Stimulated activated CD8-positive, alpha-beta memory T cell treated with anti-CD3 and anti-CD28 coated beads, Interleukin-7, amount 100 ng/mL, for 1 hour (primary cell): ENCODE measurements at places on chromosomes 2 and 18.

- no peak for DNase-seq
Measured at GRCh38 chr18:69981948-69982347, 34.3 kb upstream of the CD226 start.

DNA sequence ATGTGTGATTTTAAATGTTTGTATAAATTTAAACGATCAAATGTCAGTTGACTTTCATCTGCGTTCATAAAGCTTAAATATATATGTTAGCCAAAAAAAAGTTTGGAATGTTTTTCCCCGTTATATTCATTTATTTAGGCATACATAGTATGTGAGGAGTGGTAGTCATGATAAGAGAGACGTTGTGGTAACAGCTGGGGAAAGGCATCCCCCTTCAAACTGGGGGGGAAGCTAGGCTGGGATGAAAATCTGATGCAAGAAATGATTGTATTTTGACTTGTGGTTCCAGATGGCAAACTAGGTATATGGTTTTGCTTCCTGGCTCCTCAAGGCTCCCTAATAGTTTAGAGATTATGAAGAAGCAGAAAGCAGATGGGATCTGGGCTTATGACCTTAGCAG lies 30.1 kb downstream of the ITGA6 start:
- DNase-seq, result no peak

DNA sequence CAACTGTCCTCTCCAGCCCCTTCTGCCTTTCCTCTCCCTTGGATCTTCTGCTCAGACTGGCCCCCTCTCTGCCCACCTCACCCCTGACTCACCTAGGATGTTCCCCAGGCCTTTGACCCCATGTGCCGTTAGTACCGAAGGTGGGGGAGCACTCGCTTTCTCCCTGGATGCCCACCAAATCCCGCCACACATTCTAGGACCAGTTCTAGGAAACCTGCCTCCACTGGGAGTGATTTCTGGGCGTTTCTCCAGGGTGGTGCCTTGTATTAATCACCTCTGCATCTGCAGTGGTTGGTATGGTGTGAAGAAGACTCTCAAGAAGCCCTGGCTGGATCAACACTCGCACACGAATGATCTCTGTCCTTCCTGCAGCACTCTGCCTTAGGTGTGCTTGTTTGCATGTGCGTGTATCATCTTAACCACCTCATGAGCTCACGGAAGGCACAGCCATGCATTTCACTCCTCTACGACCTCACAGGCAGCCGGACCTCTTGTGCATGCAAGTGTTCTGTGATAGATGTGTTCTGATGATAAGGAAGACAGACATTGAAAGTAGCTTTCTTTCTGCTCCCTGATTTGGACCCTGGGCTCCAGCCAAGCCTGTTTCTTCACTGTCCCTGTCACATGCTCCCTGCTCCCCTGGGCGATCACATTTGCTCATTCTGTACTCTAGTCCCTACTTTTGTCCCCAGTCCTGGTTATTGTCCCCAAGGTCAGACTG lies 69.4 kb downstream of the LIPG start:
- DNase-seq, result no peak

GRCh38 chr2:154527962-154528361 lies 170.5 kb upstream of the KCNJ3 start:
- DNase-seq, result no peak

DNA sequence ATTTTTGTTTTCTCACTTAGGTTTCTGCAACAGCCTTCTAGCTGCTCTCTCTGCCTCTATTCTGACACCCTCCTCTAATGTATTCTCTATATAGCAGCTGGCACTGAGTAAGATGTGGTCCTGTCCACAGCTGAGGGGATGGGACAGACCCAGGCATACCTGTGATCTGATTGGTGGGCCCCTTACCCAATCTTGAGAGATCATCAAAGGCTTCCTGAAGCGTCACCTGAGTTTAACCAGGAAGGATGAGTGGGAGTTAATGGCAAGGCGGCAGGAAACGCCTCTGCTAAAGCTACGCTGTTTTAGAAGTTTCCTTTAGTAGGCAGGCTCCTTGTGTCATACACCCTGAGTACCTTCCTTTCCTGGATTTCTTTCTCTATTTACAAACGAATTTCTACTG lies 5.7 kb upstream of the TET3 start:
- peak; percentile 36 for DNase-seq

DNA sequence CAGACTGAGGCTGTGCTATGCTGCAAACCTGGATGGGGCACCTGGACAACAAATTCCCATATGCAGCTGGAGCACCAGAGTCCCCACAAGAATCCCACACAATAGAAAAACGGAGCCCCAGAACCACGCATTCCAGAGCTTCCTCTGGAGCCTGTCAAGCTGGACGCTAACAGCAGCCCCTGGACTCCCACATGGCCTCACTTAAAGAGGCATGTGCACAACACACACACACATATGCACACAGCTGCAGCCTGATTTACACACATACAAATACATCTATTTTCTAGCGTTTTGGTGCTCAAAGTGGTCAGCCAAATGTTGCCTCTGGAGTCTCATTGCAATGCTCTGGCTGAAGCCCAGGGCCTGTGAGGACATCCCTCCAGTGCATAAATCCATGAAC lies 632.7 kb upstream of the ID2 start:
- no peak for DNase-seq

- no peak for DNase-seq
Measured at GRCh38 chr18:25253136-25253535, 98.8 kb downstream of the ZNF521 start.

GRCh38 chr2:46634905-46635304 lies 155.5 kb downstream of the TMEM247 start:
- DNase-seq, result no peak

GRCh38 chr2:240291337-240292034 lies 144.0 kb upstream of the GPC1 start:
- DNase-seq, result no peak

- DNase-seq, result no peak
Measured at GRCh38 chr2:126244937-126245336, 411.0 kb upstream of the GYPC start.

DNA sequence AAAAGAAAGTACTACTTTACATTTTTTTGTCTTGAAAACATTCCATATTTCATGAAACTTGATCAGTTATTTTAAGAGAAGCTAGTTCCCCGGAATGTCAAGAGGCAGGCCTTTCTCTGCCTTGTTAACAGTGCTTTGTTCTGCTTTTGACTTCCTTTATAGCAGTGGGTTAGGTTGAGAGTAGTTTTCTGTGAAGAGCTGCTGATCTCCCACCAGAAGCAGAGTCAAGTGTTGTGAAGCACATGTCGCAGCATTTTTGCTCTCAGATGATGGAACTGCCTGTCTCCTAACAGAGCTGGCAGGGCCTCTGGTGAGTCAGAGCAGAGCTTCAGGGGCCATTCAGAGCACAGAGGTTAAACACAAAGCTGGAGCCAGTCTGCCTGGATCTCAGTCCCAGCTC lies 871.8 kb downstream of the SLC4A3 start:
- DNase-seq, result no peak

- no peak for DNase-seq
Measured at GRCh38 chr18:49529596-49529995, 32.3 kb upstream of the LIPG start.

DNA sequence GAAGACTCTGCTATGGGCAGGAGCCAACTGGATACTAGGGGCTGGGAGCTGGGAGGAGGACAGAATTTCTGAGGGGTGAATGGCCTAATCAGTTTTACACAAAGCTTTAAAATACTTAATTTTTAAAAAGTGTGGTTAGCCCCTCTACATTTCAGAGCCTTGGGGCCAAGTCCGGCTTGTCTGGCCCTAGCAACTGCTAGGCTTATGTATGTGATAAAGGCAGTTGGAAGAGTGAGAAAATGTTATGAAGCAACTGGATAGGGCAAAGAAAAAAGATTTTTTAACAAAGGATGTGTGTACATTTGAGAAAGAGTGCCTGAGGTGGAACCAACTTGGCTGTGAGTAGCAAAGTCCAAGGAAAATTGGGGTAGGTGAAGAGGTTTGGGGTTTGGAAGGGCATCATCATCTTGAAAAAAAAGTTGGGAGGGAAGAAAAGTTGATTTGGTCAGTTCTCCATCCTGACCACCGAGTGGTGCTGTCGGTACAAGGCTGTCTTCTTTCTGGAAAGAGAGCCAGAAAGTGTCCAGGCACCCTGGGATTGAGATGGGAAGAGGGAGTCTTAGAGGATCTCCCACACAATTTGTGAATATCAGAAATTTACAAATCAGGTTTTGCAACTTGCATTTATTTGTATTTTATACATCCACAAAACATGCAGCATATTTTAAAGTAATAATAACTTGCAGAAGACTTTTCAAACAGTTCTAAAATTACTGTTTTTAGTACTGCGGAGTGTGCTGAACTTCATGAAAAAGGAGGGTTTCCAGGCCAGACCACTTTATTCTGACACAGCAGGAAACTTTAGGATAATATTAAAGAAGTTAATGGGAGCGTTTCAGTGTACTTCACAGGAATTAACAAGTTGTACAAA lies 10.5 kb upstream of the CDK15 start:
- no peak for DNase-seq

- DNase-seq, result no peak
Measured at GRCh38 chr2:60556576-60557485, 3.4 kb upstream of the BCL11A start.

- no peak for DNase-seq
Measured at GRCh38 chr2:39730685-39731302, 48.3 kb downstream of the THUMPD2 start.

DNA sequence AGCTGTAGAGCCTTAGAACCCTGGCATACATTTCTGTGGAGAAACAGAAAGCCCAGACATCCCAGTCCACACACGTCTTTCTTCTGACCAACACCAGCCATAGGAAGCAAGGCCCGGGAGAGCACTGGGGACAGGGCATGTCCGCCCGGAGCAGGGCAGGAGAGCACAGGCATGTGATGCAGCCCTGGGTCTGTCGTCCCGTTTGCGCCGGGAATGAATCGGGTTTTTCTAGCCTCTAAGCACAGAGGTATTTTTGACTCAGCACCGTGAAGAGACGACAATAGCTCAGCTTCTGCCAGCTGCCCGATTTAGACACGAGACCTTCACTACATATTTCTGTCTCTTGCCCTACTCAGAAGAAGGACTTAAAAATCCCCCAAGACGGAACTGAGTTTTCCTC lies 7.3 kb upstream of the AMMECR1L start:
- DNase-seq, result no peak

DNA sequence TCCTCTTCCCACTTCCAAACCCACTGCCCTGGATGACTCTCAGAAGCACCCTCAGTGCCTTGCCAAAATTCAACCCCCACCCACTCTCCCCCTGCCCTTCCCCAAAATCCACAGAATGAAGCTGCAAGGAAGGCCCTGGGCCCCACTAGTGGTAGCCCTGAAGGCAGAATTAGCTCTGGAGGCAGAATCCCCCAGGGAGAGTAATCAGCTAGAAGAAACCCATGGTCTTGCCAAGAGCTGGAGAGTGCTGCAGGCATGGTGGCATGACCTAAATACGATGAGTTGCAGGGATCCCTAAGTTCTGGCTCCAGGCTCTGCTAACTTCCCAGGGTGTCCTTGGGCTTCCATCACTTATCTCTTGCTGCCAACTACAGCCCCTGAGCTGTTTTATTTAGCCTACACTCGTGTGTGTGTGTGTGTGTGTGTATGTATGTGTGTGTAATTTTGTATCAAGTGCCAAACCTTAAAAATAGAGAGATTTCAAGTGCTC lies 7.9 kb downstream of the GAD1 start:
- DNase-seq, result no peak

- DNase-seq, result no peak
Measured at GRCh38 chr18:58670404-58671110, 708 bp upstream of the MALT1 start.

DNA sequence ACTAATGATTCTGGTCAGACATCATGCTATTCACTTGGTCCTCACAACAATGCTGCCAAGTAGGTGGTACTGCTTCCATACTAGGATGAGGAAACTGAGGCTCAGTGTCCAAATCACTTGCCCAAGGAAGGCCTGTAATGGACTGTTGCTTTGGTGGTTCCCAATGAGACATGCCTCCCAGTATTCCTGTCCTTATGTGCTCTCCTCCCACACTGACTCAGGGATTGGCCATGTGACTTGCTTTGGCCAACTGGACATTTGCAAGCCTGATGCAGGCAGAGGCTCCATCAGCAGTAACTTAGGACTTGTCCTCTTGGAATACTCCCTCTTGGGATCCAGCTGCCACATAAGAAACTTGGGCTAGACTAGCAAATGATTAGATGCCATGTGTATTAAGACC lies 3.0 kb downstream of the FBXO41 start:
- DNase-seq, result no peak

GRCh38 chr18:70600225-70600925 lies 311.5 kb downstream of the SOCS6 start:
- no peak for DNase-seq

DNA sequence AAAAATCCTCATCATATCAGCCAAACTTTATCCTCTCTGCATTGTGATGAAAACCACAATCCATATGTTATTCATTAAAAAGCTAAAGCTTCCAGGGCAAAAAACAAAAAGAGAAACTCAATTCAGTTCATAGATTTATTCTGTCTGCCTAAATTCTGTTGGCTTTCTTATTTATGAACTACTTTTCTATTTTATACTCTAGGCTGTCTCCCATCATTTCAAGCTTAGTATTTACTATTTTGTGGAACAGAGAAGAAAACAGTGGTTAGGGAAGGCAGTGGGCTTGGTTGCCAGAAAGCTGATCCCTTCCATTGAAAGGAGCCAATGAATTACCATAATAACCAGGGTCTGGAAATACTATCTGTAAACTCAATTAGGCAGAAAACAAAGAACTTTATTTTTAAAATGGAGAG lies 71.8 kb downstream of the RAPH1 start:
- no peak for DNase-seq

GRCh38 chr2:189142893-189143759 lies 36.4 kb downstream of the COL5A2 start:
- DNase-seq, result peak; percentile 2

GRCh38 chr2:160010361-160011145 lies 51.9 kb downstream of the PLA2R1 start:
- no peak for DNase-seq

- DNase-seq, result no peak
Measured at GRCh38 chr2:186605041-186605440, 15.2 kb downstream of the ITGAV start.

- DNase-seq, result peak; percentile 49
Measured at GRCh38 chr2:189674374-189675112, at the start of gene ANKAR. TSS of gene ANKAR (plus strand) at chr2:189674670. CDS start at chr2:189676491, 1,821 bp downstream.

DNA sequence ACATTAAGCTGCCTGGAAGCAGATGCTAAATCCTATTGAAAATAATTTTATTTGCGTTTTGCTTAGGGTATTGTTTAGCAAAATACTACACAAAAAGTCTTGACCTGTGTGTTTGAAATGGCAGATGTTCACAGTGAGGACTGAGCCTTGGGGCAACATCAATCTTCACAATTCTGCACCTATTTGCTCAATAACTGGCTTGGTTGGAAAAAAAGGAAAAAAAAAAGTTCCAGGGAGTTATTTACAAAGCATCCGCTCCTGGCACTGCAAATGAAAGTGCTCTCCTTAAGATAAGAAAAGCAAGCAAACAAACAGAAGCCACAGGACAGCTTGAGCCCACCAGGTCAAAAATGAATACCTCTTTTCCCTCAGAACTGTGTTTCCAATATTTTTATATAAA lies 77.7 kb downstream of the MAP2 start:
- no peak for DNase-seq

DNA sequence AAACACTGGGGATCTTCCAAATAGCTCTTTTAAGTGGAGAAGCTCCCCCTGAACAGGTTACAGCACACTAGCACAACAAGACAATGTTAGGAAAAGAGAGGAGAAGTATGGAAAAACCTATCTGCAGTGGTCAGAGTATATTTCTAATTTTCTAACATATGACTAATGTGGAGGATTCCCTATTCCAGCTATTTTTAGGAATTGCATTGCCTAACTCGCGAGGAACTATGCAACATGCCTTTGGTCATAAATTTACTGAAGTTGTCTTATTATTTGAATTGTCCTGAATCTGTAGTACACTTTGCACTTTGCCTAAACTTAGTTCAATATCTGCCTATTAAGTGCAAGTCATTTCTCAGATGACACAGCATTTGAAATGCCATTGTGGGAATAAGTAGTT lies 381.4 kb downstream of the CCDC85A start:
- DNase-seq, result no peak
